Urinary bladder (tissue), 4 donors: ENCODE measurements at places on chromosomes 2 and 18. TPM values are rescaled to one million over a fixed set of nuclear protein-coding genes. Genes with fewer than 3 reads are reported as not detected.

DNA sequence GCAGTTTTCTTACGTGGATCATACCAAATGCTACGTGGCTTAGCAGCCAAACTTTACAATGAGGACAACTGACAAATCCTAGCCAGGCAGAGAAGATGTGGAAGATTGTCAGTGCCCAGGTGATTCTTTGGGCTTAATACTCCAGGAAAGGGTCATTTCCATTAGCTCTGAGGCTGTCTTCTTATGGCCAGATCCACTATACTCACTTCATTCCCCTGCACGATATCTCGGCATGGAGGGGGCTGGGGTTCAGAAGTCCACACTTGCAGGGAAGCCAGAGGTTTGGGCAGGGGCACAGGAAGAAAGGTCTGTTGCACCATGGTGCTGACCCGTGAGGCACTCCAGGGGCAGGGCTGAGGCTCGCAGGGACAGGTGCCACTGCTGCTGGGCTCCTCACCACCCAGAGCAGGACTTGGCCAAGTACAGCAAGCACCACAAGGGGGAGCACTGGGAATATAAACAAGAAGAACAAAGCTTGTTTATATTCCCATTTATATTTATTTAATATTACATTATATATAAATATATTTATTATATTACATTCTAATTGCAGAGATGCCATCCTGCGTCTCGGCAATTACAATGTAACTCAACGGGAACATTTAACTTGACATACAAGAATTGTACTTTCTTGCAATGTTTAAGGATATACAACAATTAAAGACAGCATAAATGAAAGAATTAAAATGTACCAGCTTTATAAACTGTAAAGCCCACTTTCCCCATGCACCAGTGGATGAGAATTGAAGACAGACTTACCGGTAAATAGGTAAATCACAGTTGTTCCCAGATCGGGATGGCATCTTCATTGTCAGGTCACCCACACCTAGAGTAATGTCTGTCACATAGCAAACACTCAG is 27.2 kb downstream of the CLUL1 start:
- DNase-seq, result no peak

DNA sequence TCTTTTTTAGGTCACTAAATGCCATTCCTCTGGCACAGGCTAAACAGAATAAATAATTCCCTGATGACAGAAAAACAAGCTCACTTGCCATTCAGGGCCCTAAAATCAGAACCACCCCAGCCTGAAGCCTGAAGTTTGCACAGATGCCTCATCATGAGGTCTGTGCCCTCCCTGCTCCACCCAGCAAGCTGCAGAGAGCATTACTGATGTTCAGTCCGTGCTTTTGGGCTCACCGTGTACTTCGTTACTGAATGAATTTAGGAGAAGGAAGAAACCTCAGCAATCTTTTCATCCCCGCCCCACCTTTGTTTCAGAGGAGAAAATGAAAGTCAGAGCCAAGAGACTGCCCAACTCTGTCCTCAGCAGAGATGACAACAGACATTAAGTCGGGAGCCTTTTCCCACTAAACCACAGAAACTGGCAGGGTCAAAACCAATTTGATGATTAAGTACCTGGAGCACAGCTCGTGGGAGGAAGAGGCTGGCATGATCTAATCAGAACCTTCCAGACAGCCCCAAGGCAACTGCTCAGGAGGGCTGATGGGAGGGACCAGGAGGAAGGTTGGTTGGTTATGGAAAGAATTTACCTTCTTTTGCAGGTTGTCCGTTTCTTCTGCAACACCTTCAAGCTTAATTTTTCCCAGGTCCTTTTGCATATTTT is 122.7 kb downstream of the LAMA1 start:
- DNase-seq, result no peak

DNA sequence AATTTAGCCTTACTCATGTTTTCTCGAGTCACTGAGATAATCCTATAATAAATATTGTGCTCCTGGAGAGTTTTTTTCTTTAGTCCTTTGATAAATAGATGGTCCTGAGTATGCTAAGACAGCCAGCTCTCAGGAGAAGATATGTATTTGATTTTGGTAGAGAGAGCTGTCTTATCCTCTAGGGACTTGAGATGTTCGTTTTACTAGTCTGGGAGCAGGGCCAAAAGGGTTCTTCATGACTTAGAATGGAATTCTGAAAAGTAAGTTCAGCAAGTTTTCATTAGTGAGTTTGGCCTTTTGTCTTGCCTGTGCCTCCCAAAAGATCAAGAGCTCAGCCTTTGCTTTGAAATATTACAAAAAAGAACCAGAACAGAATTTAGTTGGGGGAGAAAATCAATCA is 246.7 kb downstream of the BABAM2 start:
- peak; percentile 83 for DNase-seq

DNA sequence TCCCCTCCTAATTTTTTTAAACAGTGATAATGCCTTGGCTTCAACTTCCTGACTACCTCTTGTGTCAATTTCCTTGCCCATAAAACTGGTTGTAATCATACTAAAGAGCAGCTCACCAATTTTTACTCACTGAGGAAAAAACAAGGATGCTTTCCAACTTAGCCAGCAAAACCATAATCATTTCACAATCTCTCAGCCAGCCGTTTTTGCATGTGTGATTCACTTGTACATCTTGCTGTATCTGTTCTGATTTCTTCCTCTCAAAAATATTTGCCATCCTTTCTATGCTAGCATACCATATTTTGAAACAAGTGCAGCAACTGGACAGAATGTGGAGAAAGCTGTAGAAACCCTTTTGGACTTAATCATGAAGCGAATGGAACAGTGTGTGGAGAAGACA is 60.7 kb downstream of the RAB27B start:
- DNase-seq, result no peak

DNA sequence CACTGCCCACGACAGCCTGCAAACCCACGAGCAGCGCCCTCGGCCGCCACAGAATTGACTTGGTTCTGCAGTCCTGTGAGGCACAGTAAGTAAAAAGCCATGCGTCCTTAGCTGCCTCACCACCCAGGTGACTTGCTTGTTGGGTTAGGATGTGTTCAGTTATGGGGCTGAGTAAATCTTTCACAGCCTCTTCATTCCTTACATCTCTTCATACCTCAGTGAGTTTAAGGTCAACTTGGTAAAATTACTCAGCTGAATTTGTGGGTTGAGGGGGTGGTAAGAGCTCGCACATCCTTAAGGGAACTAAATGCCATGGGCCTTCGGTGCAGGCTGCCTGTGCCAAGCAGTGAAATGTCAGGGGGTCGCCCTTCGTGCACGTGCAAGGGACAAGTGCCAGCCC is 165.2 kb upstream of the ALKAL2 start:
- no peak for DNase-seq

DNA sequence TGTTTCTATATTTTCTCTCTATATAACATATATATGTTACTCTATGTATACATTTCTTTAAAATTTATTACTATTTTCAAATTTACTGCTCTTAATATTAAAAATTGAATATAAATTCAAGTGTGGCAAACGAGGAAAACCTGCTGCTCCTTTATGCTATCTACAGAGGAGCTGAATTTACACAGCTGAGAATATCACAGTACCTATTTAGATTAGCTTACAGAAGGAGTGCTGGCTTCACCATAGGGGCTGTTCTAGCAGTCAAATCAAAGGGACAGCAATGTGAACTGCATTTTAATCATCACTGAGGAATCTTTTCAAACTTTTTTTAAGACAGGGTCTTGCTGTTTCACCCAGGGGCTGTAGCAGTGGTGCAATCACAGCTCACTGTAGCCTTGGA is 213.8 kb downstream of the SRBD1 start:
- no peak for DNase-seq

GRCh38 chr2:203659331-203660049 is 46.9 kb upstream of the CD28 start:
- DNase-seq, result no peak

KCNK3 gene
- 4.7 TPM for total RNA-seq
